ENCODE measurements at places on chromosomes 7 and 10.

GRCh38 chr10:80538481-80539185 is 931 bp downstream of the SH2D4B start:
- DNase-seq: no peak

GRCh38 chr10:14665304-14665703 is 109.4 kb downstream of the FAM107B start:
- no peak for DNase-seq

- no peak for DNase-seq
Measured at GRCh38 chr7:112452102-112452888, 2.0 kb downstream of the IFRD1 start.

DNA sequence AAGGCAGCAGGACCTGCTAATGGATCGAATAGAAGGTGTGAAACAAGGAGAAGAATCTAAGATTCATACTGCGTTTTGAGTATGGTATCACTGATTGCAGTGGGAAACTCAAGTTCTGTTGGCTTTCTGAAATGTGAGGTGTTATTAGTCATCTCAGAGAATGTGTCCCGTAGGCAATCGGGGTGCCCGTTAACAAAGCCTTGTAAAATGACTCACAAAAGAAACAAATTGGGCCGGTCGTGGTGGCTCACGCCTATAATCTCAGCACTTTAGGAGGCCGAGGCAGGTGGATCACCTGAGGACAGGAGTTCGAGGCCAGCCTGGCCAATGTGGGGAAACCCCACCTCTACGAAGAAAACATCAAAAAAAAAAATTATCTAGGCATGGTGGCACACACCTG is 118.2 kb upstream of the C7orf33 start:
- DNase-seq: no peak

All from activated CD8-positive, alpha-beta memory T cell treated with anti-CD3 and anti-CD28 coated beads for 1 hour (primary cell).